ENCODE measurements at places on chromosomes 2 and 18.

GRCh38 chr2:191148791-191149190, 2.0 kb downstream of the STAT4 start:
- no peak for DNase-seq

GRCh38 chr18:51561821-51562220, 364.3 kb upstream of the MEX3C start:
- DNase-seq: no peak

GRCh38 chr2:28745876-28746275, 5.8 kb upstream of the PPP1CB start:
- DNase-seq: no peak

GRCh38 chr2:30422444-30423040, 24.5 kb upstream of the LCLAT1 start:
- DNase-seq: peak; percentile 30

DNA sequence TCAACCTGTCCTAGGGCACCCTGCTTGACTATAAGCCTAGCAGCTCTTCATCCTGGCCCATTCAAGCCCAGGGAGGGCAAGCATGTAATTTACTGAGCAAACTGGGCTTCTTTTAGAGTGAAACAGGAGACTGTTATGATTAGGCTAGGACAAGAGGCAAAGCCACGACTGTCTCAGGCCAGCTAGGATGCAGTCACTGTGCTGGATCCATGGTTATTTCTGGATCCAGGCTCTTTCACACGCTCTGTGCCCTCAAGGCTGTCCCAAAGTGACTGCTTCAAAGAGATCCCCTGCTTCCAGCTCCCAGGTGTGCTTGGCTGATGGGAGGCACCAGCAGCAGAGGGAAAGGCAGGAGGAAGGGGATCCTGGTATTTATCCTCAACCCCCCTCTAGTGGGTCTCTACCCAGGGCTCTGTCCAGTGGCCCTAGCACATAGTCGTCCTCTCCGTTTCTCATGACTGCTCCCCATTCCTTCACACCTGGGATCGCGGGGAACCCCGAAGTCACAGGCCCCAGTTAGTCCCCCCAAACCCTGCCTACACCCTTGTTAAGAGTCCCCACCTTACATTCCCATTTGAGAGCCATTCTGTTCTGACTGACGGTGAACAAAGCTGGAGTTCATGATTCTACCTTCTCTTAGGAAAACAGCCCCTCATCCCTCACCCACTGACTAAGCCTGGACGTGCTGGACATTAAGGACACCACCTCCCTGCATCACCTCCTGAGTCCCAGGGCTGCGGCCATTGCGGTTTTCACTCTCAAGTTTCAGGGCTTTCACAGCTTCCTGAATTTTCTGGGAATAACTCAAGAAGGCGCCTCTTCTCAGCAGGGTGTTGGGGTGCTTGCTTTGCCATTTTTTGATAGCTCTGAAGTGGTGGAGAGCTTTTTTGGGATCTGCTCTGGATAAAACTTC, 63.2 kb downstream of the POLR1A start:
- no peak for DNase-seq

- DNase-seq: no peak
Measured at GRCh38 chr2:60109744-60110143, 443.7 kb downstream of the BCL11A start.

GRCh38 chr2:216445501-216445900, 33.2 kb downstream of the SMARCAL1 start:
- no peak for DNase-seq

- no peak for DNase-seq
Measured at GRCh38 chr2:101089419-101089818, 61.8 kb downstream of the TBC1D8 start.

DNA sequence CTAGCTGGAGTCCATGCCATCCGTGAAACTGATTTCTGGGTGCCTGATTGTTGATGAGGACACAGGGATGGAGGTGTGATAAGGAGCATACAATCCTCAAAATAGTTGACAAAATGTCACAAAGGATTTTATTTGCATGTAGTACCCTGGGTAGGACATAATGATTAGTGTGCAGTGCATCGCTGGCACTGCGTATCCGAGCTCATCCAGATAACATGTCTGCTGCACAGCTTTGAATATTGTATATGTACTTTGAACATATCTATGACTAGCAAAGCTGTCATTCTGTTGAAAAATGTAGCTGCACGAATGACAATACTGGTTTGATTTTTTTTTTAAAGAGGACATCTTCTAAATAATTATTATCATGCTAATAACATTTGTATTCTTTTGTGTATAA, 529.7 kb upstream of the FANCL start:
- no peak for DNase-seq

- DNase-seq: no peak
Measured at GRCh38 chr2:105803773-105804172, 59.1 kb downstream of the NCK2 start.

GRCh38 chr2:159710601-159711180, 1.6 kb upstream of the MARCHF7 start:
- DNase-seq: no peak

DNA sequence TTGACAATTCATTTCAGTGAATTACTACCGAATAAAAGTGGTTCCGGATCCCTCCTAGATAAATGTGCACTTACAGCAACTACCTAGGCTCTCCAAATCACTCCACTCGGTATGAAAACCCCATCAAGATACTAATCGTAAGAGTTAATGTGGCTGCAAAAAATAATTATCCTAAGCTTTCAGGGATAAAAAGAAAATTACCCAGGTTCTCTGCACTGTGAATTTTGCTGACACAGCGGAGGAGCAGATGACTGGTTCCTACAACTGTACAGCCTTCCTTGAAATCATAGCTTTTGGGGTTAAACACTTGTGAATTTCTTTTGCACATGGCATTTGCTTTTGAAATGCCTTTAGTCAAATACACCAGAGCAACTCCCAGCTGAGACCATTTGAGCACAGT, 104.7 kb downstream of the CD226 start:
- DNase-seq: no peak

DNA sequence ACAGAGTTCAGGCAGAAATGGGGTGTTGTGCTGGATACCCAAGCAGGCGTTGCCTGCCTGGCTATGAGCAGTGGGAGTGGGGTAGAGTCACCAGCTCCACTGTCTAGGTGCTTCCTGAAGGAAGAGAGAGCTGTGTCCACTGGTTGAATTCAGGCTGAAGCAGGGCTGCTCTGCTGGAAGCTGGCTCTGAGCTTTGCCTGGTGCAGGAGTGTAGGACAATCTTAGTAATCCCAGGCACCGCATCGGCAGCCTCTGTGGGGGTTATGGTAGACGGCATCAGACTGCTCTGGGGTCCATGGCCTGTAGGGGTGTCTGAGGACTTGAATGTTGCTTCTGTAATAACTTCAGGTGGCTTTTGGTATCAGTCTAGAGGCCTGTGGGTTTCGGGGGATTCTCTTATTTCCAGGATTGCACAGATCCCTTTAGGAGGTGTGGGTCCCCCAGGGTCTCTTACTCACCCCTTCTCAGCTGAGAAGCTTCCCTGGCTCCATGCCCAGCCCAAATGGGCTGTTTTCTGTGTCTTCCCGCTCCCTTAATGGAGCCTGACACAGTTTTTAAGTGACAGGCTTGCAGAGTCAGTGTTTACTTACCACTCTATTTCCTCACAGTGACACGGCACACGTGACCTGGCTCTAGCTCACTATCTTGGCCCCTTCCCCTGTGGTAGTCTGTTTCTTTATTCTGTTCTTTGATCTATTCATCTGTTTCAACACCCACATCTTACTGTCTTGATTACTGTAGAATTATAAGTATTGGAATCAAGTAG, 644.3 kb downstream of the CBLN2 start:
- DNase-seq: no peak

DNA sequence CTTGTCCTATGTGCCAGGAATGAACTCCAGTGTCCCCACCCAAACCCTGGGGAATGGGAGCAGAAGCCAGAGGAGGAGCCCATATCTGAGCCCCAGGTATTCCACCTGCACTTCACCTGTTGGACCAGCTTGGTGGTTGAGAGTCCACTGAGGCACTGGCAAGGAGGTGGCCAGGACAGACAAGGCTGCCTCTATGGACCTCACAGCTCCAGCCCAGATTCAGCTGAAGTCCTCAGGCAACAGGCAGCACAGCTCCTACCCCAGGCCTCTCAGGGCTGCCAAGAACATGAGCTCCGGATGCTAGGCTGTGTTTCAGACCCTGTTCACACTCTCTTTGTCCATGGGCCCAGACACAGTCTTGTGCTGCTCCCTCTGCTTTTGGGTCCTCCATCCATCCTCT, 2.9 kb upstream of the IL1F10 start:
- no peak for DNase-seq

GRCh38 chr2:230721712-230722111, 9.1 kb downstream of the CAB39 start:
- DNase-seq: no peak

- no peak for DNase-seq
Measured at GRCh38 chr2:60412620-60413019, 140.8 kb downstream of the BCL11A start.

DNA sequence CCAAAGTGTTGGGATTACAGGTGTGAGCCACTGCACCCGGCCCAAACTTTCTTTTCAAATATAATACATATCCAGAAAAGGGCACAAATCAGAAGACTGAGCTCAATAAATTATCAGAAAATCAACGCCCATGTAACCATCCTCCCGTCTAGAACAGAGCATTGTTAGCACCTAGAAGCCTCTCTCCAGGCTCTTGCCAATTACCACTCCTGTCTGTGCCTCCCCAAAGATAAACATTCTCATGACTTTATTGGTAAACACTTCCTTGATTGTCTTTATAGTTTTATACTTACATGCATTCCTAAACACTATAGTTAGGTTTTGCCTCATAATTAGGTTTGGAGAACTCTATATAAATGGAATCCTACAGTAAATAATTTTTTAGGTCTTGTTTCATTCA, 58.5 kb upstream of the SP5 start:
- no peak for DNase-seq

GRCh38 chr2:104158191-104158590, 695.7 kb upstream of the POU3F3 start:
- DNase-seq: no peak

DNA sequence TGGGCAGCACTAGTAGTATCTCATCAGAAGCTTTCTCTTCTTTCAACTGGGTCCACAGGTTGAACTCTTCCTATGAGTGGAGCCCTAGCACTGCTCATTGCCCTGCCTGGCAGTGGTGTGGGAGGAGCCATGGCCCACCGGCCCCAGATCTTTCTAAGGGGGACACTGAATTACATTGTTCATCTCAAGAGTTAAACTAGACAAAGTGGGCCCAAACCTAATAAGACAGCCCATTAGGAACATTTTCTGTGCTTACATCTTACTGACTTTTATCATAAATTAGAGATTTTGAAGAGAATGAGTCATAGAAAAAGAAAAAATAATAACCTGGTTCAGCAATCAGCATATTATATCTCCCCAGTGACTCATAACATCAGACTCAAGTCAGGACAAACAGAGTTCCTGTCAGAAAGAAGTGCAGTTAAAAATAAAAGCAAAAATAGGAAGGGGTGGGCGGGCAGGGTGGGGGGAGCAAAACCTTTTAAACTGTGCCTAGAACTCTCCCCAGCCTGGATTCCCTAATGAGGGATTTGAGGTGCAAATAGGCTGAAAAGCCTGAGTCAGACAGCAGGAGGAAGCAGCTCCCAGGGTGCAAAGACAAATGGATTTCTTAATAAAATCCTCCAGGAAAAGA, 161.6 kb upstream of the TRIB2 start:
- DNase-seq: no peak

DNA sequence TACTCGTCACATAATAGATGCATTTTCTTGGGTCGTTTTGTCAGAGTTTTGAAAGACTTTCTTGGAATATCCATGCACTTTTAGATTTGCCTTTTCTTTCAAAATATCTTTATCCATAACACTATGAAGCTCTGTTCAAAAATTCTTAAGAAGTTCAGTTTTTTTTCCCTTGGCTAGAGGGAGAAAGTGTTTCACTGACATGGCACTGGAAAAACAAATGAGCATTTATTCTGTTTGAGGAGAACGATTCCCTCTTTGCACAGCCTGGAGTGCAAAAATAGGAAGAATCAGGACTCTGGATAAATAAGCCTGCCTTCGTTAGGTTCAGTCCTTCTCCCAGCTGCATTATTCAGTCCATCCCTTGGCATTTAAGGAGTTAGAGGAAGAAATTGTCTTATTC, 91.0 kb upstream of the RPE start:
- no peak for DNase-seq

DNA sequence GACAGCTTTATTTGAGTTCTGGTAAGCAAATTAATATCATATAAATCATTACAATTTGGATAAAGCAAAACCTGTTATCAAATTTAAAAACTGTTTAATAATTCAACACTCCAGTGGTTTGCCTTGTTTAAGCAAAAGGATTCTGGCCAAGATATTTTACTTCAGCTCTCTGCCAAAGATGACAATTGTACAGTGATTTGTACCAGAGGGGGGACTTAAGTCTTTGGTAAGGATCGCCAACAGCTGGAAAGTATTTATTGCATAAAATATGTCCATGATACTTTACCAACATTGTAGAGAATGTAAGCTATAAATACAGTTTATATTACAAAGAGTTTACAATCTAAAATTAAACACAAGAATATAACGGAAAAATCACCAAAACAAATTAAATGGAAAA, 13.8 kb downstream of the PREPL start:
- no peak for DNase-seq

- no peak for DNase-seq
Measured at GRCh38 chr2:27083410-27084296, 2.9 kb upstream of the KHK start.

GRCh38 chr2:160463245-160463644, 30.4 kb downstream of the RBMS1 start:
- no peak for DNase-seq

GRCh38 chr2:205580212-205580987, 101.9 kb upstream of the NRP2 start:
- DNase-seq: no peak

DNA sequence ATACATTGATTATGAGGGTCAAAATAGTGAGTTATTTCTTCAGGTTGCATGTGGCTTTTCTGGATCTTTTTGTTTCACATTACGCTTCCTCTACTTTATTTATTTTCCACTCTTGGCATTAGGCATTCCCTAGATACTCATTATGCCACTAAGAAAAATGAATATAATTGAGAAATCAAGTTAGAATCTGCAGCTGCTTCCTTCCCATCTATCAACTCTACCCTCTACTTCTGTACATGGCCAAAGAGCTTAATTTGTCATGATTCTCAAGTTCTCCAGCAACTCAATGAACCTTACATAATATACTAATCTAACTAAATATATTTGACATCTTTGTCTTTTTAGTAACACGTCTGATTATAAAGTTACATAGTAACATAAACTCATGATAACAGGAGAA, 598.1 kb upstream of the LRRTM4 start:
- DNase-seq: no peak

GRCh38 chr2:193315428-193316091, 1120.8 kb upstream of the TMEFF2 start:
- no peak for DNase-seq

DNA sequence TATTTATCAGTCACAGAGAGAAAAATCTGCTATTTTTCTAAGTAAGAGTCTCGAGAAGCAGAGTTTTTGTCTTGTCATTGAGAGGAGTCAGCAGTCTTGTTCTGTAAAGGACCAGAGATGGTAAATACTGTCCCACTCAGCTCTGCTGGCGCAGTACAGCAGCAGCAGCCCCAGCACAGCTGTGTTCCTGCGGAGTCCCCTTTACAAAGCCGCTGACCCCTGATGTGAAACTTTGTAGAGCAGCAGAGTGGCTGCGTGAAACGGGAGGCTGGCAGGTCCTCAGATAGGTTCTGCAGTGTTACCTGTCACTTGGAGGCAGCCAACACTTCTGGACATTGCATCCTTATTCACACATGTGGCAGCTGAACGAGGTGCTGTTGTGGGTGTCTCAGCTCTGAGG, 45.2 kb downstream of the TMEM185B start:
- no peak for DNase-seq
